ENCODE measurements at places on chromosomes 13 and 19.

- DNase-seq, result no peak
Measured at GRCh38 chr19:12093777-12094176, 29.2 kb downstream of the ZNF844 start.

GRCh38 chr19:14385492-14385891, 4.2 kb downstream of the ADGRE5 start:
- no peak for DNase-seq

DNA sequence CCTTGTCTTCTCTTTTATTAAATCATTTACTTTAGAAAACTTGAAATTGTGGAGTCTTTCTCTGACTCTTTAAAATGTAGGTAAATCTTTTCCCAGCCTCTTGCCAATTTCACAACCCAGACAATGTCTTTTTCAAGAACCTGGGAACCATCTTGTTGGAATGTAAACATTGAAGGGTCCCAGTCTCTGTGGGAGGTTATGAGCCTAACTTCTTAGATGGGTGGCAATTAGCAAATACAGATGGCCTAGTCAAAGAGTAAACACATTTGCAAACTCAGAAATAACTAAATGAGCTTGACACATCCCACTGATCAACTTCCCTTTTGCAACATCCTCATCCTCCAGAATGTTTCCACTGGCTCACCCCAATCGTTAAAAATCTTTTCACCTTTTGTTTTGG, 721.0 kb downstream of the PCDH9 start:
- DNase-seq, result no peak

DNA sequence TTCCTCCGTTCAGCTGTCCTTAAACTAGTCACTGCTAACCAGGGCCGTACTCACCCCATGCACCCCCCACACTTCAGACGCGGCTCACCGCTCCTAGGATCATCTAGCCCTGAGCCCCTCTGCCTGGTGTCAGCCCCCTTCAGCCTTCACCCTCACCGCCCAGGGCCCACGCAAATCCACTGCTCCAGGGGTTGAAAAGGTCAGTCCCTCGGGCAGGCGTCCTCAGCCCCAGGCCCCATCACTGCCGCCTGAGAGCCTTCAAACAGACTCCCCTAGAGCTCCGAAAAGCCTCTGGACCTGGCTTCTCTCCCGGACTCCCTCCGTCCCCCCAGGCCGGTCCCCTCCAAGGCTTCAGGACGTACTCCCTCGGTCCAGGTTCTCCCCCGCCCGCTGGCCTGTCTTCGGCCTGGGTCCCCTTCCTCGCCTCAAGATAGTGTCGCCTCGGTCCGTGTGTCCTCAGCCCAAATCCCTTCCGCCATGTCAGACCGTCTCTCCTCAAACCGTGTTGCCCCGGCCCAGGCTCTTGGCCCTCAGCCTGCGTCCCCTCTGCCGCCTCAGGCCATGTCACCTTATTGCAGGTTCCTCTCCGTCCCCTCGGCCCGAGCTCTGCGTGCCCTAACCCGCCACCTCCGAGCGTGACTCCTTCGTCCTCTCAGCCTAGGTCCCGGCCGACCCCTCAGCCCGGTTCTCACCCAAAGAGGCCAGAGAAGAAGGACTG, 553 bp downstream of the NAPA start:
- no peak for DNase-seq

DNA sequence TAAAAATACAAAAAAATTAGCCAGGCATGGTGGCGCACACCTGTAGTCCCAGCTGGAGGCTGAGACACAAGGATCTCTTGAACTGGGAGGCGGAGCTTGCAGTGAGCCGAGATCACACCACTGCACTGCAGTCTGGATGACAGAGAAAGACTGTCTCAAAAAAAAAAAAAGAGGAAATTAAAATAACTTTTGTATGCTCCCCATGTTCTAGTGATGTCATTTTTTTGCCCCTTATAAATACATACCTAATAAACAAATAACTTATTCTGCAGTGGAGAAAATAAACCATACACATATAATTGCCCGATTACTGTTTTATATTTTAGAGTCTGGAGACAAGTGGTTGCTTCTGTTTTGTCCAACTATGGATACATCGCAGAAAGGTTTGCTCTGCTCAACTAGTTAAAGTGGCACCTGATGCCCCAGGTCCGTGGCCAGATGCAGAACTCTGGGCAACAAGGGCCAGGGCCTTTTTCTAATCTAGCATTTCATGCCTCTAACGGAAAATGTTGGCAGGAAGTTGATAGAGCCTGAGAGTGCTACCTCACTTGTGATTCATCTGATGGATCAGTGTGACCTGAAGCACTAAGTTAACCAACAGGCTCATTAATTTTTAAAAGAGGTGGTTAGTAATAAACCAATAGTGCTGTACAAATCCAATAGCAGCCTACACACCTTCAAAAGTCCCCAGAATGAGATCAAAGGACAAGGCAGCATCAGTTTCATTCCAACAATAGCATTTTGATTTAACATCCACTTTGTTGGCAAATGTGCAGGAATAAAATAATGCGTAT, 18.8 kb downstream of the UBE2L5 start:
- no peak for DNase-seq

DNA sequence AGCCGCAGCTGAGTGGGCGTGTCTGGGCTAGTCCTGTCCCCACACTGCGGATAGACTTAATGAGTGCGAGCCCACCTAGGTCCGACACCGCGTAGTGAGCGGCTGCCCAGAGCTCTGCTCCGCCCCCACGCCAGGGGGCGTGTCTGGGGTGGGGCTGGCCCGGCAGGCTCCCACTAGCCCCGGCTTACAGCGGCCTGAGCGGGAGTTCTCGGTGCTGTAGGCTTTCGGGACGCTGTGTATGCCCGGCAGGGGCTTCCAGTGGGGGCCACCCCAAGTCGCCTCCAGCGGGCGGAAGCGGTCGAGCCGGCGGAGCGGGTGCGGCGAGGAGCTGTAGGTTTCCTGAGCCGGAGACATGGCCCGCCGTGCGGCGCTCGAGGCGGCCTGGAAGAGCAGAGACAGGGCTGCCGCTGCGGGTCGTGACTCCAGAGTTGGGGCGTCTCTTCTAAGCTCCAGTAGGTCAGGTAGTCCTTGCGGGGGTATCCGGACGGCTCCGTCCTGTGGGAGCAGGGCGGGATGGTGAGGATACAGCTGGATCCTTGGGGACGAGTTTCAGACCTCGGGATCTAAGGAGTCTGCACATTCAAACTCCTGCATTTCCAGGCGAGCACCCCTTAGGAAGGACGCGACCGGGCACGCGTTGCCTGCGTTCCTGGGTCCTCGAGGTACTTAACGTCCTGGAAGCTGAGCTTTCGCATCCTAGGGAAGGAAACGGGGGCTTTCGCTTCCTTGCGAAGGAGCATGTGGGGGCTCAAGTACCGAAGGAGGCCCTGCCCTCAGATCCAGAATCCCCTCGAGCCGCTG, 1.2 kb downstream of the CGB7 start:
- no peak for DNase-seq

GRCh38 chr13:107025991-107026390, 458.1 kb upstream of the ARGLU1 start:
- DNase-seq, result no peak

- DNase-seq, result no peak
Measured at GRCh38 chr13:45325806-45326205, 15.2 kb downstream of the TPT1 start.

DNA sequence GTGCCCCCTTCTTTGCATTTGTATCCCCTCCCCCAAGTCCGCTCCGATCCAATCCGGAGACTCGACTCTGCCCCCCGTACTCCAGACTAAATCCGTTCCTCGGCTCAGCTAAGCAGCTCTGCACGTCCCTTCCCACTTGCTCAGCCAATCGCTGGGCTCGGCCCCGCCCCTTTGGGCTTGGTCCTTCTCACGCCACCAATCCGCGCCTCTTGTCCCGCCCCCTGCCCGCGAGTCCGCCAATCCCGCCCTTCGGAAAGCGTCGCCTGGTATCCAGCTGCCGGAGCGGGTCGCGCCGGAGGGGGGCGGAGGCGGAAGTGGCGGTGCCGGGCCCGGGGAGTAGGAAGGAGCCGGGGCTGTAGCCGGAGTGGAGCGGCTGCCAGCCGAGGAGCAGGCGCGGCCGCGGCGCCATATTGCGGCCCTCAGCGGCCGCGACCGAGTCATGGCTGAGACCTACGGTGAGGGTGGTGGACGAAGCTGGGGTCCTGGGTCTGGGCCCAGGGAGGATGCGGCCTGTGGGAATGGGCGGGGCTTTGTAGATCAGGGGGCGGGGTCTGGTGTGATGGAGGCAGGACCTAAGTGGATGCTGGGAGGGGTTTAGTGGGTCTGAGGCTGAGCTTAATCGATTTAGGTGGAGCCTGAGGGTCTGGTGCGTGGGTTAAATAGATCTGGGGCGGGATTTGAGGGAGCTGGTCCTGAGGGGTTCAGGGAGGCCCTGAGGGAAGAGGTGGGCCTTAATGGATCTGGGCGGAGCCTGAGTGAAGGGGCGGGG, at the start of gene RAB4B:
TSS of gene RAB4B (plus strand) at position 311 of the 769 bp plus-strand sequence. CDS start at position 440, 129 bp downstream.
- peak; percentile 99 for DNase-seq

- no peak for DNase-seq
Measured at GRCh38 chr19:17873786-17874757, 2.3 kb downstream of the SLC5A5 start.

Data from NCI-H524 treated with DMSO at 0.1 percent for 48 hours (cell line).